ENCODE measurements at places on chromosomes 3 and 15. TPM values are rescaled to one million over a fixed set of nuclear protein-coding genes. Genes with fewer than 3 reads are reported as not detected.

- no peak overlapping the region for H3K27ac ChIP-seq
- H3K4me3 ChIP-seq, result no peak overlapping the region
- H3K36me3 ChIP-seq, result no peaks in the 10 kb centered on the region
- no peak for DNase-seq
- no peaks in the 10 kb centered on the region for H3K4me1 ChIP-seq
These were observed 431.2 kb upstream of the RGMA start for GRCh38 chr15:93520206-93520605.

GRCh38 chr3:6516143-6516542 lies 344.8 kb upstream of the GRM7 start:
- H3K36me3 ChIP-seq, result no peaks in the 10 kb centered on the region
- no peaks in the 10 kb centered on the region for H3K4me1 ChIP-seq
- no peak for DNase-seq
- H3K27me3 ChIP-seq, result no peaks in the 10 kb centered on the region
- H3K27ac ChIP-seq, result no peak overlapping the region

DNA sequence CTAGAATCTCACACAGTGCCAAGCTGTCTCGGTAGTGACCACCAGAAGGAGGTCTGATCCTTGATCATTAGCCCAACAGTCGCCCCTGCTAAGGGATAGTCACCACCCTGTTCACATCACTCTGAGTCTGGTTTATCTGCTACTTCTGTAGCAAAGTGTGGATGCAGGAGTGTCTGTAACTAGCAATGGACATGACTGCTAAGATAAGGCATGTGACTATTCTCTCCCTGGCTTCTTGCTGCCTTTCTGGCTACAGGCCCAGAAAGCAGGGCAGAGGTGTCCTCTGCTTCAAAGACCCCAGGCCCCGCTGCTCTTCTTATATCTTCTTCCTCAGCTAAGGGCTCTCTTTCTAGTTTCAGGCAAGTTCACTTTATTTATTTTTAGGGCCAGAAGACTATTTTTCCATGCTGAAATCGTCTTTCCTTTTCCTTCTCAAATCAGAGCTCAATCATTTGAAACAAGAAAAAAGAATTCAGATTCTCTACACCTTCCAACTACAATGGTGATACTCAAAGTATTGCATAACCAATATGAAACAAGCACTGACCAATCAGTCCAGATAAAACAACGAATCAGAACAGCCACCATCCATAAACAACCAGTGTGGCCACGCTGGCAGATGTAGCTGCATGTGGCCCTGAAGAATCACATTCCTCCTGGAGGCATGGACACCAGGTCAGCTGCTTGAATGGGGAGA lies 8.0 kb upstream of the KNG1 start:
- H3K36me3 ChIP-seq, result no peaks in the 10 kb centered on the region
- no peak overlapping the region for H3K27ac ChIP-seq
- no peak overlapping the region for H3K4me3 ChIP-seq
- peaks cover 29% of the 10 kb centered on the region for H3K27me3 ChIP-seq
- peaks cover 10% of the 10 kb centered on the region for H3K4me1 ChIP-seq

GRCh38 chr3:83928391-83928790 lies 1030.4 kb upstream of the CADM2 start:
- no peak overlapping the region for H3K4me3 ChIP-seq
- H3K36me3 ChIP-seq, result peaks cover 2% of the 10 kb centered on the region
- no peaks in the 10 kb centered on the region for H3K27me3 ChIP-seq
- no peaks in the 10 kb centered on the region for H3K4me1 ChIP-seq
- H3K27ac ChIP-seq, result no peak overlapping the region
- DNase-seq, result peak; percentile 7

Gene ROBO2
- total RNA-seq, result not detected

Gene LEKR1
- 1.1 TPM for total RNA-seq

Gene GABRR3
- total RNA-seq, result not detected
